Activated T-cell treated with anti-CD3 and anti-CD28 coated beads for 24 hours (primary cell): ENCODE measurements at places on chromosomes 16 and 17.

DNA sequence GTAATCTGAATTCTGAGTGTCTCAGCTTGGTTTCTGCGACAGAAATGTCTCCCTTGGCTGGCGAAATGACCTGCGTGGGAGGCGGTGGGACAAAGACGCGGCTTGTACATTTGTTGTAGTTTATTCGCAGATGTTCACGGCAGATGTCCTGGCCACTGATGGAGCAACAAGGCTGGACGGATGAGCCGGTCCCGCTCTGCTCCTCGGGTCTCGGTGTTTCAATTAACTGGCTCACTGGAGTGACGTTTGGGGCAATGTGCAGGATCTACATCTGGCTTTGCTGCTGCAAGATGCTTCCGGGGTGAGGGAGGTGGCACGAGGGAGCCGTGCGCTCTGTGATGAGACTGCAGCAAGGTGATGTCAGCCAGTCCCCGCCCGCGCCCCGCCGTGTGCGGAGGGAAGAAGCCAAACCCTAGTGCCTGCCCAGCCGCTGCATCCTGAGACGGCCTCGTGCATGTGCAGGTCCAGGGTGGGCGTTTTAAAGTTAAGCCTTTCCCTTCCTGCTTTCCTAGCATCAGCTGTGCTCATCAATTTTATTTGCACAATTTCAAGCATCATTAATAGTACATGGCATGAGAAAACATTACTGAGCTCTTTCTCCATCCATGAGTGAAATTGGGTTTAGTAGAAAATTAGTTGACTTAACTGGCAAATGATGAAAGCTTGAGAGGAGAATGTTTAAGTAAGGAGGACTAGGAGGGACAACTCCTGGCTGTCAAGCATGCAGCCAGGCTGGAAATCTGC lies 44.4 kb downstream of the MGAT5B start:
- DNase-seq, result no peak

GRCh38 chr16:48680881-48681280 lies 70.9 kb upstream of the N4BP1 start:
- no peak for DNase-seq

DNA sequence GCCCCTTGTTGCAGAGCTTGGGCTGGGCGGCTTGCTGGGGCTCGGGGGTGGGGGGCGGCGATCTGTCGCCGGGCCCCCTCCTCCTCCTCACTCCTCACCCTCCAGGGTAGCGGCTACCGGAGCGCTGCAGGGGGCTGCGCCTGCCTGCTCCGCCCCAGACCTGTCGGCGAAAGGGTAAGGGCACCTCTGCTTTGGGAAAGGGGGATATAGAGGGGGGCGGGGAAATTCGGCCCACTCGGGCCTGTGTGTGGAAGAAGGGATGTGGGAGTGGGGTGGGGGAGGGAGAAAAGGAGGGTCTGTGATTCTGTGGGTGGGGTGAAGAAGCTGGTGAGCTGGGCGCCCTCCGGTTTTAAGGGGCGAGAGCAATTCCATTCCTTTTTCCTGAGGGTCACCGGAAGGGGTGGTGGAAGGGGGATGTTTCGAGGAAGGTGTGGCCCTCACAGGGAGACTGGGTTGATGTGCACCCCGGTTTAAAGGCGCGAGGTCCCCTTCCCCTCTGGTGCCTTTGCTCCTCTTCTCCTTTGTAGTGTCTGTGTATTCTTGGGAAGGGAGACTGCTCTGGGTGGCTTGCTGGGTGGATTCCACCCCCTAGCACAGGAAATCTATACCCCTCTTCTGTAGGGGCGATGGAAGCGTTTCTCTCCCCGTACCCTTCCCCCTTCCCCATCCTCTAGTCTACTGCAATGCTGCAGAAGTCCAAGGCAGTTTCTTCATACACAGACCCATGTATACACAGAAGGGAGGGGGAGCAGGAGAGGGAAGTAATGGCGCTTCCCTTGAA lies 878 bp downstream of the TAOK1 start:
- DNase-seq, result no peak

- DNase-seq, result no peak
These were observed 5.3 kb downstream of the HS3ST3A1 start for GRCh38 chr17:13596241-13596923.

DNA sequence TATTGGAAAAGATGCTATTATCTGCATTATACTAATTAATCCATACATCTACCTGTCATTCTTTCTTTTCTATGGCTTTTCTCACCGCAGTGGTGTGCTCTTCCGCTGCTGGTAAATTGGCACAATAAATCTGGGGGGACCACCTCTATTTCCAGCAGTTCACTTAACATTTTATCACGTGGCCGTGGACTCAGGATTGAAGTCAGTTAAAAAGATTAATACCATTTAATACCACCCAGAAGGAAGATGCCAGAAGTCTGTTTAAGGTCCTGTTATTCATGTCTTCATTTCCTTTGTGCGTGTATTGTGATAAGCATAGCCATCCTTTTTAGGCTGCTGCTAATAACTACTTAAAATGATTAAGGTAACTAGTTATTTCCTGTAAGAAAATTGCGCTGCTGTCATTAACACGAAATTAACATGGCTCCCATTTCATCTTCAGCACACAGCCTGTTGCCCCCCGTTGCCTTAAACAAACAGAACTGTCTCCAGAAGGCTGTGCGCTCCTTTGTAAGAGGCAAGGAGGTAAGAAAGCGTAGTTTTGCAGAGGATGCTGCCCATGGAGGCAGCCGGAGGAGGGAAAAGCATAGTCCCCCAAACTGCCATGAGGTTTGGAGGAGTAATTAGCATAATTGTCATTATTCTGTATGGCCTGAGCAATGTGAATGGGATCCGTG lies 414.4 kb downstream of the UTP18 start:
- DNase-seq, result no peak
